ENCODE measurements at places on chromosomes 12 and 14.

DNA sequence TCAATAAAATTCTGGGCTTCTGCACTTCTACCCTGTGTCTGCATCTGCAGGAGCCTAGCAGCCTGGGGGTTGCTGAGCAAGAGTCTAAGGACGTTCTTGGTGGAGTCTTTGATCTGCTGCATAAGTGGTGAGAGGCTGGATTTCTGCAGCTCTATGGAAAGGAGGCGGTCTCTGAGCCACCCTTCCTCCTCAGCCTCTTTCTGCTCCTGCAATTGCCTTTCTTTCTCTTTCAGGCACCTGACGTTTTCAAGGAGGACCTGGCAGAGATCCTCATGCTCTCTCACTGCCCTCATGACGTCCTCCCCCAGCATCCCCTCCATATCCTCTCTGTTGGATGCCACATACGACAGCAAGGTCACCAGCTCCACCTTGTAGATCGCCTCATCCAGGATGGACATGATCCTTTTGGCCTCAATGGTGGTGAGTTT, 13.6 kb upstream of the TPCN1 start:
- no peak for DNase-seq

GRCh38 chr14:103434868-103435442, 49.7 kb downstream of the MARK3 start:
- no peak for DNase-seq

DNA sequence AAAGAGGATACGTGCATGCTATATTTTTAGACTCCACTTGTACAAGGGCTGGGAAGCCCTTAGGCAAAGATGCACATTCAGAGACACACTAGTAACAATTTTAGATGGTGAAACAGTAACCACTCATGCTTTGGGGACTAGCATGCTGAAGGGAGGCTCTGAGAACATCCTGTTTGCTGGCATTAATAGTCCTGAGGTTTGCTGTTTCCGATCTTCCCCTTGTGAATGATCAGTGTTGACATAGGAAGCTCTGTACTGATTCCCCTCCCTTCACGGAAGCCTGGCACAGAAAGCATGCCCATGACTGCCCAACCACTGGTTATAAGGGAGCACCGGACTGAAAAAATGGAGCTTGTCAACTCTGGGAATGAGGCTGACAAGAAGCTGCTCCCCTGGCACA, 164.6 kb downstream of the GCH1 start:
- DNase-seq, result no peak

GRCh38 chr12:118999107-118999506, 17.8 kb downstream of the SRRM4 start:
- no peak for DNase-seq

GRCh38 chr14:33782923-33783322, 168.0 kb downstream of the EGLN3 start:
- DNase-seq, result no peak

- DNase-seq, result peak; percentile 53
Measured at GRCh38 chr14:90398315-90398839, 1.5 kb downstream of the CALM1 start.

- DNase-seq, result no peak
Measured at GRCh38 chr14:65915125-65915524, 502.6 kb downstream of the FUT8 start.

- peak; percentile 25 for DNase-seq
Measured at GRCh38 chr12:8018666-8019581, 13.6 kb upstream of the FOXJ2 start.

DNA sequence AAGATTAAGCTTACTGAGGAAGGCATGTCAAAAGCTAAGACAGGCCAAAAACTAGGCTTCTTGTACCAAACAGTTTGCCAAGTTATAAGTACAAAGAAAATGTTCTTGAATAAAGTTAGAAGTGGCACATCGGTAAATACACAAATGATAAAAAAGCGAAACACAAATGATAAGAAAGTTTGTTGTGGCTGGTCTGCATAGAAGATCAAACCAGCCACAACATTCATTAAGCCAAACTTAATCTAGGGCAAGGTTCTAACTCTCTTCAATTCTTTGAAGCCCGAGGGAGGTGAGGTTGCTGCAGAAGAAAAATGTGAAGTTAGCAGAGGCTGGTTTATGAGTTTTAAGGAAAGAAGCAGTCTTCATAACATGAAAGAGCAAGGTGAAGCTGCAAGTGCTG, 1119.6 kb upstream of the FLRT2 start:
- no peak for DNase-seq

DNA sequence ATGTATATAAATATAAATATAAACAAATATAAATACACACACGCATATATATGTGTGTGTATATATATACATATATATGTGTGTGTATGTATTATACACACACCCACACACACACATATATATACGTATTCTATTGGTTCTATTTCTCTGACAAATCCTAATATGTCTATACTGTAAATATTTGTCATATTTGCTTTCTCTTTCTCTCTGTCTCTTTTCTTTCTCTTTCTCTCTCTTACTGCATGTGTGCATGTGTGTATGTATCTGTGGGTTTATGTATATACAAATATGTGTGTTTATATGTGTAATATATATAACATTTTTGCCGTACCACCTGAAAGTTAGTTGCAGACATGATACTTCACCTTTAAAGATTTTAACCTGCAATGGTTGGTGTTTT, 174.2 kb upstream of the PLEKHG7 start:
- DNase-seq, result no peak

DNA sequence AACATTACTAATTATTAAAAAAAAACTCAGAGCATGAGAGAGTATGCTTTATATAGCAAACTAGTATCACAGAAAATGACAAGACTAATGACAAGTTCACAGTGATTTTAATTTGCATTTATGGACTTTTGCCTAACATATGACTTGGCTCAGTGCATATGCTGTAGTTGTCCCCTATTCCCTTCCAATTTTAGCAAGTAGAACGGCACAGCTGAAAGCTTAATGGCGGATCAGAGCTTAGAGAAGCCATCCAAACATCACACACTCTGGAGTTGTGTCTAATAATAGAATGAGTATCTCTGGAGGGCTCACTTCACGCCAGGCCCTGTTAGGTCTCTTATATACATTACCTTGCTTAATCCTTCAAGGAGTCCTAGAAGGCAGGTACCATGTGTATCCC, 13.3 kb downstream of the CNIH1 start:
- DNase-seq, result no peak

DNA sequence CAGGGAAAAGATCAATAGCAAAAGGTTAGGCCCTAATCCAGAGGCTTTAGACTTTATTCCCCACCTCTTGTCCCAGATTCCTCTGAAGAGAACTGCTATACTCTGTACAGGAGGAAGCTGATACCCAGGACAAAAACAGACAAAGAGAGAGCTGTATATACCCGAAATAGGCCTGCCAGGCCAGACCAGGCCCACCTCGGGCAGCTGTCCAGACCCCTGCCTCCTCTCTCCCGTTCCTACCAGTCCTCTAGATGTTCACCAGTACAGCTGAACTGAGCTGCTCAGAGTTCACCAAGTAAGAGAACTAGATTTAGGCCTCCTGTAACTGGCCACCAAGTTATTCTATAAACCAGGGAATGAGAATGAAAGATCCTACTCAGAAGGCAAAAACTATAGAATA, 4.7 kb downstream of the CHD4 start:
- DNase-seq, result no peak

GRCh38 chr14:68939181-68939892, 39.8 kb downstream of the ACTN1 start:
- DNase-seq, result no peak

GRCh38 chr14:97428808-97429440, 631.7 kb downstream of the VRK1 start:
- no peak for DNase-seq

- DNase-seq, result no peak
Measured at GRCh38 chr12:29611906-29612305, 114.4 kb upstream of the OVCH1 start.

DNA sequence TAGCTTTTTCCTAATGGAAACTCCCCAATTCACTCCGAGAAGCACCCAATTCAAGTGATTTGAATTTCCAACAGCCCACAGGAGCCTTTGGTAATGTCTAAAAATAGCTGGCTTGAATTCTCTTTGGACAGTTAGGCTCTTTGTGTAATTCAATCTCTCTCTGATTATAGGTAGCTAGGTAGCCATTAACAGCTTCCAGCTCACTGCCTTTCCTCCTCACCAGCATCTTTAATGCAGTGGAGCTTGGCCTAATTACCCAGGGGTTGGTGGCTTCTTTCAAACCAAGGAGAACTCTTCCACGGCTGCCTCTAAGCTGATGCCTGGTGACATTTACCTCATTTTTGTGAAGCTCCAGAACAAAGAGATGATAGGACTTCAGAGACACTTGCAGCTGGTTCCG, 86.4 kb downstream of the WSCD2 start:
- no peak for DNase-seq

- no peak for DNase-seq
Measured at GRCh38 chr12:53644133-53644532, 18.0 kb upstream of the ATF7 start.

GRCh38 chr12:3751151-3752095, 1.5 kb downstream of the CRACR2A start:
- DNase-seq, result no peak

GRCh38 chr12:26138860-26139259, 14.0 kb upstream of the BHLHE41 start:
- no peak for DNase-seq

GRCh38 chr12:12924169-12924568, 27.8 kb downstream of the GPRC5D start:
- DNase-seq, result no peak

DNA sequence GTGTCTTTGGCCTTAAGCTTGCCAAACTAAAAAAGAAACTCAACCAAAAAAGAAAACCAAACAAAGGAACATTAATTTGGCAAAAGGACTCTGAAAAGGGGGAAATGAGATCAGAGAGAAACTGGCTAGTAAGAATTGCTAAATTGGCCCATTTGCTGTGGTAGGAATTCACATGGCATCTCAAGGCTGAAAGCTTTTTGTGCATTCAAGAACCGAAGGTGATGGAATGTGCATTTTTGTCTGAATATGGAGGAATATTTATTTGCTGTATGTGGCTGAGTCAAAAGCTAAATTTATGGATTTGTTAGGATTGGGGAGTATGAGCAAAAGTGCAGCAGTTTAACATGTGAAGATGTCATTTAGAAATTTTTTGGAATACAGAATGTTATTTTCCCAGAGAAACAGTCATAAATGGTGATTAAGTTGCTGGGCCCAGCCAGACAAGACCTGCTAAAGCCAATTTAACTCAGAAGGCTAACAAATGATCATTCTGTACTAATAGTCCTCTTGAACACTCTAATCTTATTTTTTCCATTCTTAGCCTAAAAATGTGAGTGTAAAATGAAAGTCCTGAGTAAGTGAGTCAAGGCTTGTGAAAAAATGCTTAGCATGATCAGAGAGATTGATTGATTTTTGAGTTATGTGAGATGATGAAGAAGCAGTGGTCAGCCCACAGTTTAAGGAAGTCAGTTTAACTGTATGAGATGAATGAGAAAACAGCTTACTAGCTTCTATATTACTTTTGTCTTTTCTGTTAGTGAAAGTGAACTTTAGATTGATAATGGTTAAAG, 94.1 kb downstream of the ANO6 start:
- no peak for DNase-seq

- no peak for DNase-seq
Measured at GRCh38 chr12:79001404-79001803, 136.8 kb downstream of the SYT1 start.

DNA sequence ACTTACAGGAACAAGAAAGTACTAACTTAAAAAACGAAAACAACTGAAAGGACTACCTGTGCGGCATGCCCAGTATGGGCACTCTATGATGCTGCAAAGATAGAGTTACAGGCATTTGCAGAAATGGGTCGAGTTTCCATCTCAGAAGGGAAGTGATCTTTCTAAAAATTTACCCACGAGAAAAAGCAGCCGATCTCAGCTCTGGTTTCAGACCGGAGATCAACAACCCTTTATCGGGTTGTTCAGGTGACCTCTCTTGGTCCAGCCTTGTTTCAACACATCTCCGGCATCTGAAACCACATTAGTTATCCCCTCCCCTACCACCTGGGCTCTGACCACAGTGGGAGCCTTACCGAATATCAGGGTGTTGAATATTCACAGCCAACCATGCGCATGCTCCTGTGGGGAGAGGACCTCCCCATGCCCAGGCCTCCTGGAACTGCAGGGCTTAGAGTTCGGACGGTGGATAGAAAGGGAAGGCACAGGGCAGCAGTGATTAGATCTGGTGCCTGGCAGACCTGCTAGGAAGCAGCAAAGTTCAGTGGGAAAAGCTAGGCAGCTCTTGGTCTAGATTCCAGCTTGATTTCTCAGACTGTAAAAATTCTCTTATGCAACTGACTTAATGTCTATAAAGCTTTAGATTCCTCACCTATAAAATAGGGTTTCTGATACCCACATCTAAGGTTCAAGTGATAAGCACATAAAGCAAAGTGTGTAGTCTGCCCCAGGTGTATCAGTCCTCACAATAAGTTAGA, 906.0 kb downstream of the VRK1 start:
- no peak for DNase-seq

DNA sequence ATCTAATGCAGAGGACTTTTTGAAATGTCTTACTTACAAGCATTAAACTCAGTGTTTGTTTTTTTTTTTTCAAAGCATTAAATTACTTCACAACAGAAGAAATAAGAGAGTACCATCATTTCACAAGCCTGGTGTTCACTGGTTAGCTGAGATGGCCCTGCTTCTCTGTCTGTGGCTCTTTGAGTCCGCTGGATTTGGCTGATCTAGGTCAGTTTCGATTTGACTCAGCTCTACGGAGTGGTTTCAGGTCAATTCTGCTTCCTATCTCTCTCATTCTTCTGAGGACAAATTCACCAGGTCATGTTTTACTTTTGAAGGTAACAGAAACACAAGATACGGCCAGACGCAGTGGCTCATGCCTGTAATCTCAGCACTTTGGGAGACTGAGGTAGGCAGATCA, 1066.1 kb downstream of the FLRT2 start:
- no peak for DNase-seq

GRCh38 chr14:77364146-77364545, 12.7 kb downstream of the TMED8 start:
- DNase-seq, result no peak

DNA sequence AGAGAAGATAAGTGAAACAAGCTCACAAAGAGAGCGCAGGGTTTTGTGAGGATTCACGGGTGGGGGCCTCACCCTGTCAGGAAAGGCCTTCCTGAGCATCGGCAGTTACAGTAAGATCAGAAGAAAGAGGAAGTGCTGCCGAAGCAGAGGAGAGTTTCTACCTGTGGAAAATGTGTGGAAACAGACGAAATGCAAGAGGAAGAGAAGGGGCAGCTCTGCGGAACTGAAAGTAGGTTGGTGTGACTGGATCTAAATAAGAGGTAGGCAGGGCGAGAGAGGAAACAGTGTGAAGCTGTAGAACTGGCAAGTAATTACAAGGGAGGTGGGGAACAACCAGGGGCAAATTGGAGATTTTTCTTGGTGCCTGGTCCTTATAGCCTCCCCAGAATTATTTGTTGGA, 2.6 kb downstream of the GPR68 start:
- no peak for DNase-seq

- DNase-seq, result no peak
Measured at GRCh38 chr14:95300697-95301526, 18.8 kb downstream of the CLMN start.

DNA sequence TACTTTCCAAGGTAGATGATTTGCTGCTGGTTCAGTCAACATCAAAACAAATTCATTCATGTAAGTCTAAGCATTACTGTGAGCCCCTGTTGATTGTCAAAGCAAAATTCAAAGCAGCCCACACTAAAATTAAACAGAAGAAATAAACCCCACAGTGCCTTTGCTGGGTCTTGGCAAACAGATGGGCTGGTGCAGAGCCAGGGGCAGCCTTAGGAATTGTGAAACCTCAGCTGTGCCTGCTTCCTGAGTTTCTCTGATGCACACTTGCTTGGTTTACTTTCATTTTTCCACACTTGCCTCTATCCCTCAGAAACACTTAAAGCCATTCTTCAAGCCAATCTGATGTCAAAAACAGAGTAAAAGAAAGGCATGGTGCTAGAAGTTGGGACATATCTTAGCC, 6.6 kb upstream of the PLEKHG7 start:
- DNase-seq, result no peak

GRCh38 chr14:63269561-63270225, 49.0 kb downstream of the GPHB5 start:
- no peak for DNase-seq
